ENCODE measurements at places on chromosomes 2 and 18.

DNA sequence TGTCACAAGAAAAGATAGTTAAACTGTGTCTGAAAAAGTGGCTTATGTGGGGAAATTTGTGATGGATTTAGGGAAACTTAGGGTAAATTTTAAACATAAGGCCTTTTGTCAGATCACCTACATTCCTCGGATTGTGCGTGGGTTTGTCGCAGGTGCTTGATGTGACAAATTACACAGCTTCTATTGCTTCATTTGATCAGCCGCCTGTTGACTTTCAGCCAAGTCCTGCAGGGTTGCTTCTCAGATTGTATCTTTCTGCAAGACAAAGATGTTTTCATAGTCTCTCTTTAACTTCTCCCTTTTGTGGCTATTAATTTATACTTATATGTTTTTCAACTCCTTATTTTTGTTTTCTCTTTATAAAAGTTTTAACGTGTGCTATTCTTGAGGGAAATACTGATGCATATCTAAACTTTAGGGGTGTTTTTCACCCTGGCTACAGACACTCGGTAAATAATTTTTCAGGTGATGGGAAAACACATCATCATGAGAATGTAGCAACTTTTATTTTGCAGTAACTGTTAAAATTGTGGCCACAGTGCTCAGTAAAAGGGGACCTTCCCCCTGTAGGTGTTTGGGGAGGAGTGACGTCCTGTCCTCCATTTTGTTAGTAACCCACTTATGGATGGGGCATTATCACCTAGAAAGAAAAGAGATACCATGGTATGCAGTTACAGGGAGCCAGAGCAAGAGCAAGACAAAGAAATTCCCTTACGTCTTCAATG, 31.4 kb downstream of the GALM start:
- peak; percentile 55 for DNase-seq

DNA sequence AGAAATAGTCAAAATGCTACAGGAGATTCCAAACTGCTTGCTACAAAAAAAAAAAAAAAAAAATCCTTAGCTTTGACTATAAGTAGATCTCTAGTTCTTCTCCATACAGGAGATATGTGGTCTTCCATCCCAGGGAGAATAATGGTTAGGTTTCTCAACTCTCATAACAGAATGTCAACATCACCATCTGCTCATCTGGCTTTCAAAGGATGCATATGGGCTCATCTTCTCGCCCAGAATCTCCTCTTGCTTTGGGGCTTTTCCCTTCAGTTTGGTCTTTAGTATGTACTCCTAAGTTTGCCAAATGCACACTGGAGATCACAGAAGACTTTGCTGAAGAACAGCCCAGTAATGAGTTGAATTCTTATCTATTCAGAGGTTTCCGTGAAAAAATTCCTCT, 240.7 kb downstream of the NRXN1 start:
- no peak for DNase-seq

DNA sequence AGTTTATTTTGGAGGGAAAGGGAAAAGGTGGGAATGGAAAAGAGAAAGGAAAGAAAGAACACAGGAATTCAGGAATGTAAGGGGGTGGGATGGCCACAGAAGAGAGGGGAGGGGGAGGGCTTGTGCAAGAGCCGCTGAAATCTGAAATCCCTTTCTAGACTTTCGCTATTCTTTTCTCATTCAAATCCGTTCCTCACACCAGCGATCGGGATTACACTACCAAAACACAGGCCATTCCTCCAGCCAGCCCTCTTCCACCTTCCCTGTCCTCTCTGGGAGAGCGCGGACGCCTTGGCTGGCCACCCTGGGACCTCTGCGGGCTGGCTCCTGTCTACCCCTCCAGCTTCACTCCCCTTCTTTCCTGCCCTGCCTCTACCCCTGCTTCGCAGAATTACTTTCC, 102.3 kb downstream of the CDCA7 start:
- no peak for DNase-seq

DNA sequence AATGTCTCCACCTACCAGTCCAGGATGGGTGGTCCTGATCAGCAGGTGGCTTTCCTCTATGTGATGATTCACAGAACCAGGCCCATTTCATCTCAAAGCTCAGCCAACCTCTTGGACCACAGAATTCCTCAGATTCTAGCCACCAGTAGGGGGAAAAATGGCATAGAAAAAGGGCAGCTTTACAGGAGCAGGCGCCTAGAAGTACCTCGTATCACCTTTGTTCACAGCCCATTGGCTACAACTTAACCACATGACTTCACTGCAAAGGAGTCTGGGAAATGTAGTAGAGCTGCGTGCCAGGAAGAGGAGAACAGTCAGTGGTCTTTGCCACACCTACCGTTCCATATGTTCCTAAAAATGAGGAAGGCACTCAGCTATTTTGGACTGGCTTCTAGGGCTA, 62.8 kb upstream of the DTNA start:
- no peak for DNase-seq

DNA sequence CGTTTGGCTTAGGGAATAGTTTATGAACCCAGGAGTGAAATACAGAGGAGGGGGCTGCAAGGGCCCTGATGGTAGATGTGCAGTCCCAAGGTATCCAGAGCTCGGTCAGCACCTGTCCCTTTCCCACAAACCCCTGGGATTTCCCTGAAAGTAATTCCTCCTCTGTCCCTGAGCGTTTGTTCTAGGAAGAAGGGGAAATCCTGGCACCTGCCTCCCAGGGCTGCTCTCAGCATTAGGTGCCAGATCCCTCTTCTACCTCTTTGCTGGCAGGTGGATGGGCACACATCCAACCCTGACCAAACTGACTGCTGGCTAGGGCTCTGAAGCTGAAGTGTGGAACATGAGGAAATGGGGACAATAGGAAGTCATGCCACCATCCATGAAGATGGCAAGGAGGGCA, 824.0 kb downstream of the SLC4A3 start:
- no peak for DNase-seq

DNA sequence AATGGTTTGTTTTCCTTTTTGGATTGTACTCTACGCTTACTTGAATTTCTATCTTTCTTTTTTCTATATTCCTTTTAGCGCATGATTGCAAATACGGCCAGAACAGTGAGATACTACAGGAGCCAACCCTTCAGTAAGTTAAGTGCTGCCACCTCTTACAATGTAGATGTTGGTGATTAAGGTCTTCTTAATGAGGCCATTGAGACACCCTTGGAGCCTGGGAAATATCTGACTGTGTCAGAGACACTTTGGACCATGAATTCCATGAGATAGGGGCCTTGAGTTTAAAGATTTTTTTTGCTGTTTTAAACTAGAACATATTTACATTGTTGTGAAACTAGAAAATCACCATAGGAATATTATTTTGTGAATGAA, 27.1 kb upstream of the MAP3K20 start:
- no peak for DNase-seq

DNA sequence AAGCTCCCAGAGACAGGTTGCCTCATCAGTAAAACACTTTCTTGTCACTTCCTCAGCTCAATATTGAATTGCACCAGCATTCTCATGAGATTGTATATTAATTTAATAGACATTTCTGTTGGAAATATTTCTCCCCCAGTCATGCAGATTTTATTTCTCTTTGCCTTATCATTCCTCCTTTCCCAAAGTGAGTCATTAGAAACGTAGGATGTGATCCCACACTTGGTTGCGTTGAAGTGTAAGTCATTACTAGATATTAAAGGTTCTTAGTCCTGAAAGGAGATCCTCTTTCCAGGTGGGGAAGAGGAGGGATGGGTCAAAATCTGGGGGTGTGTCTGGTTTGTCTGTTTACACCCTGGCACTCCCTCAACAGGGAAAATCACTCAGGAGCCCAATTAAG, 438.2 kb downstream of the SLC4A3 start:
- no peak for DNase-seq

- no peak for DNase-seq
Observed at GRCh38 chr2:237466211-237466610, 20.8 kb upstream of the MLPH start.

GRCh38 chr2:187574969-187575750, 20.9 kb upstream of the TFPI start:
- no peak for DNase-seq

DNA sequence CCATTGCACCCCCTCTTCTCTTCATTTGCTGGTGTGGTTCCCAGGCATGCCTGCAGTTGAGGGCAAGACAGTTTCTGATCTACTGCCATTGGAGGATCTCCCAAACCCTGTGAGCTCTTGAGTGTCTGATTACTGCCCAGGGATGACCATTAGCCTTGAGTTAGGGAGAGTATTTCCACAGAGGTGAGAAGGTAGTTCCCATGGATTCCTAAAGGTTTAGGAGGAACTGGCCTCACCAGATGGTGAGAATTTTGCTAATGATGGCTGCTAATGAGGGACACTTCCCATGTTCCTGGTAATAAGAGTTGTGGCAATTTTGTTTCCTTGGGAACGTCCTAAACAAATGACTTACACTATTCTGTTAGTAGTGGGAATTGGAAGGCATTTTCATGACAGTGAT, 42.5 kb downstream of the PTPRM start:
- no peak for DNase-seq

DNA sequence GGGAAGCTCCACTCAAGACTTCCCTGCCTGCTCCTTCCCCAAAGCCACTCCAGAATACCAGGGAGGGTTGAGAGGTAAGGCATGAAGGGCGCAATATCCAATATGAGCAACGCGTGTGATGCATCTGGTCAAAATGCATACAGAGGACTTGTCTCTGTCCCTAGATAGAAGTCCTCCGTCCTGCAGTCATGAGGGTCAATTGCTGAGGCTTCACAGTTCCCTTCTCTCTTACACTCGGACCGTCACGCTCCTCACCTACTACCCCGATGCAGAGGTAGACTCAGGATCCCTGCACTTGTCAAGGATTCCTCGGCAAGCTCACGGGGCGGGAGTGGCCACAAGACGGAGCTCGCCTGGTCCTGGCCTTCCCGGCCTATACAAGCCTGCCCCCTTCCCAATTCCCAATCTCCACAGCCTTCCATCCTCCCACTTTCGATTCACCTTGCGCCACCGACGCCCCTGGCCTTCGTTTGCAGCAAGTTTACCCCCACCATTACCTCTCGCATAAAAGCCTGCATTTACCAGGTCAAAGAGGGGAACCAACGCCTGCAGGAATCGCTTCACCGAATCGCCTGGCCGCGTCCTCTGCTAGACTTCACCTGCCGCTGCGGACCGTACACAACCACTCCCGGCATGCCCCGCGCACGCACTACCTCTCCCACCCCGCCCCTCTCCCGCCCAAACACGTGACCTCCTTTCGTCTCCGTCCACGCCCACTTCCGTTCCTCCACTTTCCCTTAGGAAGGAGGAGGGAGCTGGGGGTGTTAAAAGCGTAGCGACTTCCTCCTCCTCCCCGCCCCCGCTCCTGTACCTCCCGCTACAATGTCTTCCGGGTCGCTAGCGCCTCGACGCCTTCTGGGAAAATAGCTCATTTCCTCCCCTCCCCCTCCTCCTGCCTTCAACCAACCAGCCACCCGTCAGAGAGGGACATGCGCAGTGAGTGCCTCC, at the start of gene ORC4:
Gene ORC4, minus strand, starts transcription at position 627 of the 948 bp plus-strand sequence. CDS start 44,779 bp downstream, outside the sequence.
- peak; percentile 98 for DNase-seq

DNA sequence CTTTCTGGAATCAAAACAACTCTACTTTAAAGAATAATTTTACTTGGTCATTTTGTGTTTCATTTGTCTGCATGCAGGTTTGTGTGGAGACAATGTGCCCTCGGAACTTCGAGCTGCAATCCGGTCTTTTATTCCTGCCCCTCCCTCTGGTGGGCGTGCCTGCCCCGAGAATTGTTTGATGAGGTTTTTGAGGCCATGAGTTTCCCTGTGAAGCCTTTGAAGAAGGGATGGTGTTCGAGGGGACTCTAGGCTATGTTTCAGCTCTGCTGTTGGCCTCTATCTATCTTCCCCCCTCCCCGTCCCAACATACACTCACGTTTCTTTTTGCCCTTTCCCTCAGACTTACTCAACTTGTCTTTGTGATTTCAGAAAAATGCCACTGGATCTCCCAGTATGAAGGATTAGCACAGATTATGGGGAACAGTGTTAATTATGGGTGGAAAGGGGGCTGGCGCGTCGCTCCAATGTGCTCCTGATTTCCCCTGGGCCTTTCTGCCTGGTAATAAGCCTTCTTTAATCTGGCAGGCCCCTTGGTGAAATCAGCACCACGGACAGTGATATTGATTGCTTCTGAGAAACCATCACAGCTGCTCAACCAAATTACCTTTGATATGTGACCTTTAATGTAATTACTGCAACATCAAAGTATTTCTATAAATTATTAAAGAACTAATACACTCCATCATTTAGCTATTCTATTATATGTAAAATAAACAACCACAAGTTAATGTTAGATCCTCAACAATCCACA, 82.2 kb downstream of the CELF4 start:
- DNase-seq = no peak

DNA sequence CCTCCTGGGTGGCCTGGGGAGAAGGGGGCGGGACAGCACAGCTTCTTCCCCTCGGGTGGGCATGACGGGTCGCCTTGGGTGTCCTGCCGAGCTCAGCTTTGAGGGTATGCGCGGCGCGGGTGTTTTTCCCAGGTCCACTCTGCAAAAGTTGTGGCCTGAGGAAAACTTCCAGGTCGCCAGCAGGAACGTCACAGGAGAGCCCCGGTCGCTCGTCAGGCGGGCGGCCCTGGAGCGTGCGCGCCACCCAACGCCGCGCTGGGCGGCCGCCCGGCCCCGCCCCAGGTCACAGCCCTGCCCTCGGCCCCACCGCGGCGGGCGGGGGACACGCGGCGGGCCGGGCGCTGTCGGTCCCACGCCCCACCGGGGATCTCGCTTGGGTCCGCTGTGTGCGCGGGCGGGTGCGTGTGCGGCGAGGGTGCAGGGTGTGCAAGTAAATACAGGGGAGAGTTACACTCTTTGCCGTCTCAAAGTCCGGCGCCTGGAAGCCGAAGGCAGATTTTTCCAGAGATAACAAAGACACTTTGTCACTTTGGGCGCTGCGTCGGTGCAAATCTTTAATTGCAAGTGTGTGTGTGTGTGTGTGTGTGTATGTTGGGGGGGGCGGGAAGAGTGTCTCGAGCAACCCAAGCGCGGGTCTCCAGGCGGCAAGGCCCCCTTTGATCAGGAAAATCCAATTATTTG, 616 bp upstream of the SP5 start:
- DNase-seq = no peak

DNA sequence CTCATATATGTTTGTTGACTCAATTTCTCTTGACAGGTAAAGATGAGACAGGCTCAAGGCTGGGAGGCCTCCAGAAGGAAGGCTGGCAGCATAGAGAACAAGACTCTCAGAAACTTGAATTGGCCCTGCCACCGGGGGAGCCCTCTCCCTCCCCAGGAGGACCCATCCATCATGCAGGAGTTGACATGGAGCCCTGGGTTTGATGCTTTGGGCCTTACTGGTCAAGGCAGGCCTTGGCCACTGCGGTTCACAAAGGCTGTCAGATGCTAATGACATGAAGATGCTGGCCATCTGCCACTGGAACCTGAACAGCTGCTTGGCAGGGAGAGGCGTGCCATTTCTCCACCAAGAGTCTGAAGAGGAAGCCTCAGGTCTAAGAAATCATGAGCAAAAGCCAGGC, 193.6 kb downstream of the MTCL1 start:
- DNase-seq = no peak

- DNase-seq = no peak
Observed at GRCh38 chr18:33875029-33875565, 297.1 kb downstream of the ASXL3 start.

GRCh38 chr2:61510674-61511671, 27.2 kb downstream of the XPO1 start:
- no peak for DNase-seq
